ENCODE measurements at places on chromosomes 13 and 19.

DNA sequence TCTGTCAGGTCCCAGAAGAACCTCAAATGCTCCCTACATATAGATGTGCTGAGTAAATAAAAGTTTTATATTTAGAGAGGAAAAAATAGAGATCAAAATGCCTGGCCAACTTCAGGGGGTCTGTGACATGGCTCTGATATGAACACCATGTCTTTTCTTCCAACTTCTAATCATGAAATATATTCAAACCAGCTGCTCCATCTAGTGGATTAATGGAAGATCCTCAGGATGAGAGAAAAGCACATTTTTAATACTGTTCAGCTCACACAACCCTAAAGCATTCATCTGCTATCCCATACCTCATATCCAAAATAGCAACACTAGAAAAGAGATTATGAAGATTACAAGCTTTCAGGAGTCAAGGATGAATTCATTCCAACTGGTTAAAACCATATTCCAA is 56.0 kb upstream of the DOCK9 start:
- no peak for DNase-seq

GRCh38 chr19:35266520-35267352 is 2.0 kb upstream of the USF2 start:
- no peak for DNase-seq

DNA sequence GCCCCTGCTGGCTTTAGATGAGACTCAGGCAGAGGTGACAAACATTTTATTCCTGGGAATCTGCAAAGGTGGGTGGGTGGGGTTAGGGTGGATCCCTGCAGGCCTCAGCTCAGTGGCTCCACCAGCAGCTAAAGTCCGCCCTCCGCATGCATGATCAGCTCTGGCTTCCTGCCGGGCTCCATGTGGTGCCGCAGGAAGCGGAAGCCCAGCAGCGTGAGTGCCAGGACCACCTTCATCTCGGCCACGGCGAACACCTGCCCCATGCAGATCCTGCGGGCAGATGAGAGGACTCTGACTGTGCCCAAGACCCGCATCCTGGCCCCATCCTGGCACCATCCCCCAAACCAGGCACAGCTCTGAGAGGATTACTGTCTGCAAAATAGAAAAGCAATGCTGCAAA is 26.3 kb downstream of the CYP4F2 start:
- no peak for DNase-seq

DNA sequence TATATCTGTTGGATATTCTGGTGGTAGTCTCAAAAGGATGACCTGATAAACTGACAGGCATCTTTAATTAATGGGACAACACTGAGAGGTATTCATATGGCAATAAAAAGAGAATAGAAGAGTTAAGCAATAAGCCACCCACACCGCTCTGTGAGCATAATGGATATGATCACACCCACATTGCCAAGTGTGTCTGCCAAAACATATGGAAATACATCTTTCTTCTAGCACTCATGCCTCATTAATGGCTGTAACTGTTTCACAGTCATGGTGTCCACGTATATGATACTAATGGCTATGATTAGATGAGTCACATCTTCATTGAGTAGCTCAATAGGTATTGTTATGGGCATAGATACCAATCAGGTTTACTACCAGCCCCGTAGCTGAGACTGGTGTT is 13.1 kb downstream of the IGFL3 start:
- no peak for DNase-seq

GRCh38 chr13:49532593-49532992 is 36.8 kb downstream of the PHF11 start:
- no peak for DNase-seq

DNA sequence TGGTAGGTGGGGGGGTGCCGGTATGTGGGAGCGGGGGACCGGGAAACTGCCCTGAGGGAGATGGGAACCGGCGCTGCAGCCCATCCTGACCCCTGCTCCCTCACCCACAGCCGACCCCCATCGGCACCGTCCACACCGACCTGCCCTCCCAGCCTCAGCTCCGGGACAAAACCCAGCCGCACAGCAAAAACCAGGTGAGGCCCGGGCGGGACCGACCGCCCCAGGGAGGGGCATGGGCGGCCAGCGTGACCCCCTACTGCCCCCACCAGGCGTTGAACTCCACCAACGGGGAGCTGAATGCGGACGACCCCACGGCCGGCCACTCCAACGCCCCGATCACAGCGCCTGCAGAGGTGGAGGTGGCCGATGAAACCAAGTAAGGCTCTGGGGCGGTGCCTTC is 35.9 kb downstream of the BTBD2 start:
- no peak for DNase-seq

GRCh38 chr19:18710996-18711751 is 27.7 kb downstream of the CRTC1 start:
- no peak for DNase-seq

DNA sequence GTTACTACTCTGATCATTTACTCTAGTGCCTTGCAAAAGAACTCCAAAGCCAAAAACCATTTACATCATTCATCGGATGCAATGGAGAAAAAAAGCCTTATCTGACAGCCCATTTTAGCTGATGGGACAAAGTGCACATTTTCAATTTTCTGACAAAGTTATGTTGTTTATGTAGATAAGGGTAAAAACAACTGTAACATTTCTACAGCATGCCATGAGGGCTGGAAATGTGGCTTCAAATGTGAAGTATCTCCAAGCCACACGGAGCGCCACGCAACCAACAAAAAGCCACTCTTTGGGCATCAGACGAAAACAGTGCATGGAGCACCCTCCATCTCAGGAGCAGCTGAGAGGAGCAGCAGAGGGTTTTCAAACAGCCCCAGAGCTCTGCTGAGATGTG is 364.6 kb upstream of the ZNF507 start:
- DNase-seq, result no peak

DNA sequence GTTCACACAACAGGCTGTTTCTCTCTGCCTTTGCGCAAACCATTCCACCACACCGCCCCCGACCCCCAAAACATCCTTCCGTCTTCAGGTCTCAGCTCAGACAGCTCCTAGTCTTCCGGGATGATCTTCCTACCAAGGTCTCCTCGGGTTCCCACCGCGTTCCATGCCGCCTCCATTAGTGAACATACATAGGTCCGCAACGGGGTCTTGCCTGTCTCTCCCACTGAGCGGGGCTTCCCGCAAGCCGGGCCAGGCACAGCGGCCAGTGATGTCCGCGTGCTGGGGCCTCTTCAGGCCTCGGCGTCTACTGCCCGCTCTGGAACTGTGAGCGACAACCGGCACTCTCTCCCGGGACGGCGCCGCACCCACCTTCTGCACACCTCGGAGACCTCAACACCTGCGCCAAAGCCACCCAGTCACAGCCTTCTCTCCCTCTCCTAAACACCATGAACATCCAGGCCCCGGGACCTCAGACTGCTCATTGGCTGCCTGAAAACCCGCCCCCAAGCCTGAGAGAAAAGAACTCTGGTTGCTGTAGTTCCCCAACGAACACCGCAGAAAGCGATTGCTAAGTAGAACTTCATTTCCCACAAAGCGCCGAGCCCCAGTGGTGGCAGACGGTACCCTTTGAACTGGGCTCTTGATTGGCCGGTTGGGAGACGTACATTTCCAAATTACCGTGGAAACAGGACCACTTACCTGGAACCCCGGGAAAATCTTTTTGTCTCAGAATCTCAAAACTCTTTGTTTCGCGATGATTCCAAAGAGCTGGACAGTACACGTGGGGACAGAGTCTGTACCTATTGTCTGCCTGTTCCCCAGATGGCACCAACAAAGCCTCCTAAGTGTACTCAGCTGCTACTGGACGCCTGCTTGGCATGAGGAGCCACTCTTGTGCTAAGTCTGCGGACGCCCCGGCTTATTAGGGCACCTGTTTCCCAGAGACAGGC is 9.5 kb downstream of the DYRK1B start:
- DNase-seq, result peak; percentile 72

DNA sequence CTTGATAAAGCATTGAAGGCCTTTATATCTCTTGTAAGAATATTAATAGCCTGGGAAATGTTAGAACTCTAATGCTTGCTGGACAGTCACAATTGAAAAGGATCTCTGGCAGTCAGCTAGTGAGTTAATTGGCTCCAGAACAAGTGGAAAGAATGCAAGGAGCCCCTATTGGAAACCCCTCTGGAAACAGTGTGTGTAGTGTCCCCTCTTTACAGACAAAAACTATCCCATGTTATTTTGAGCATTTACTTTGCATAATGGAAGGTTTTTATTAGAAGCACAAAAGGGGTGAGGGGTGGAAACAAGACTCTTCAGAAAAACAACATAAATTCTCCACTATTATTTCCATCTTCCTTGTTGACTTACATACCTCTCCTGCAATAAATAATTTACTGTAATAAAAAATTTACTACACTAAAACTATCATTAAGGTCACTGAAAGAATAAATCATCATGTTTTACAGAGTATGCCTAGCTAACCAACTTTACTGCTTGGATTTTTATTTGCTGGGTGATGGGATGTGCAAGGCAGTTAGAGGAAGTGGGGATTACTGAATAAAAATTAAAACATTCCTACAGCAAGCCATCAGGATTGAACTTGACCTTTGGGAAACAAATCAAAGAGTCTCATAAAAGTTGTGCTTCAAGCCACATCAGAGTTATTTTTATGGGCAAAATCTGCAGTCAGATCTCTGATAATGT is 610.4 kb downstream of the TBC1D4 start:
- DNase-seq, result no peak

DNA sequence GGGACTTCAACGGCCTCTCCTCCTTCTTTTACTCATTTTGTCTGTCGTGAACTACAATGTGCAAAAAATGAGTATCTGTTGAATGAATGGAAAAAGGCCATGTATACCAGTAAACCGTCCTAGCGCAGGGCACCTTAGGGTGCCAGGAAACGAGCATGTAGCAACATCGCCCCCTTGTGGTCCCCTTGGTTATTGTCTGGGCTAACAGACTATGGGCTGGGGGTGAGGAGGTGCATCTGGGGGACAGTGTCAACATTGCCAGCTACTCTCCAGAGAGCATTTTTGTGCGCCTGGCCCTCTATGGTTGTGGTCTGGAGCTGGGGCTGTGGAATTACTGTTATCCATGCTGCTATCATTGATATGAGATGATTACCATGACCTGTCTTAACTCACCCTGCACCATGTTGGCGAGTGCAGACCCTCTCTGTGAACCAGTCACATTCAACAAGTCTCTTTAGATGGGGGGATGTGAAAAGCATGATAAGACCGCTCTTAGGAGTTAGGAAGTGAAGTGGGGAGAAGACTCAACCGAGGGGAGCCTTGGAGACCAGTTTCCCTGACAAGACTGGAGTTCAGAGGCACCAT is 22.8 kb upstream of the SIGLEC11 start:
- DNase-seq, result no peak

GRCh38 chr19:343941-344624 is 513 bp downstream of the MIER2 start:
- DNase-seq, result no peak

GRCh38 chr13:37290716-37291505 is 185.4 kb upstream of the CSNK1A1L start:
- DNase-seq, result no peak

DNA sequence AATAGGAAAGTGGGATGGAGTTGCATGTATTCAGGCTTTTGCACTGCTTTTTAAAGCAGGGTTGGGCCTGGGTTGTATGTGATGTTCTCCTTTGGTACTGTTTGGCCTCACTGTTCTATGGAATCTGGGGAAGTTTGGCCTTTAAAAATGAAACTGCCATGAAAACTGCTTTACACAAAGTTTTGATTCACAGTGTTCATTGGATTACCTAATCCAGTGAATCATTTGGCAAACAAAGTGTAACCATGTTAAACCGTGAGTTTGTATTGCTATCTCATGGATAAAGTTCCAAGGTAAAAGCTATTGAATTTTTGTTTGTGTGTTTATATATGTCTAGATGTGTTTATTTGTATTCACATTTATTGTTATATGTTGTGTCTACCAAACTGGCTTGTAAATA is 1658.6 kb downstream of the OLFM4 start:
- no peak for DNase-seq

- DNase-seq, result no peak
Measured at GRCh38 chr13:46122304-46122703, 17.5 kb upstream of the CPB2 start.
